NCI-H1436 (cell line): ENCODE measurements at places on chromosomes 12 and 14.

DNA sequence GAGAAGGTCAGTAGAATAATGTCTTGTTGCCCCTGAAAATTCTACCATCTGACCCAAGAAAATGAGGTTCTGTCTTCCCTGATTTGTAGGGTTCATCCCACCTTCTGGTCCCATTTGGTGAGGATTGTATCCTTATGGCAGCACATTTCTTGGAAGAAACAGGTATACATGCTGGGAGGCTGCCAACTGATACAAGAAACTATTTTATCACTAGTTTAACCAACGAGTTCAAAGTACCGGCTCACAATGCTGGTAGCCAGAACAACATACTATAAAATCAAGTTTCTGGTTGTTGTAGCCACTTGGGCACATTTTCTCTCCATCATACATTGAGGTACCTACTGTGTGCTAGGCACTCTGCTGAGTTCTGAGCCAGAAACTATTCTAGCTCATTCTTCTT, 7.1 kb upstream of the KCNH3 start:
- DNase-seq = no peak

DNA sequence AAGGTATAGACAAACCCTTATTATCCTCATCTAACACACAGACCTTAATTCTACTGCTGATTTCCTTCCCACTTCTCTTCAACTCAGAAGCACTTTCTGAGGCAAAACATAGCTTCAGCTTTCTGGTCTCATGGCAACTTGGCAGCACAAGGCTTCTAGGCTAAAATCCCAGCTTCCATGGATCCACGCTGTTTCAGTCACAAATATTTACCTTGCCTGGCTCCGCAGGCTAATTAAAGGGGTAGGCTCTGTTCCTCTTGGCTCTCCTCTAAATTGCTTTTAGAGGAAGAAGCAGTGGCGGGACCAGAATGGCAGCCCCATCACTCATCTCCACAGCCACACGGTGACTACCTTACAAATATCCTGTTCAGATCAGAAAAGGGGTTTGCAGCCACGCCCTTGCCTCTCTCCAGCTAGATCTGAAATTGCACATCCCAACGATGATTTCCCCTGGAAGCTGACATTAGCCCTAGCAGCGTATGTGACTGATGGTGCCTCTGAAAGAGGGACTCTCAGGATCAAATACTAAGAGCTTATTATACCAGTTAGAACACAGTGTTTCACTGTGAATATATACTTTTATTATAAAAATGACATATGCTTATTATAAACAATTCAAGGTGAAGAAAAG, 221.5 kb upstream of the NUDT4 start:
- DNase-seq = no peak

GRCh38 chr14:34229140-34229539, 232.9 kb downstream of the SPTSSA start:
- no peak for DNase-seq

GRCh38 chr14:97618917-97619690, 821.9 kb downstream of the VRK1 start:
- no peak for DNase-seq

DNA sequence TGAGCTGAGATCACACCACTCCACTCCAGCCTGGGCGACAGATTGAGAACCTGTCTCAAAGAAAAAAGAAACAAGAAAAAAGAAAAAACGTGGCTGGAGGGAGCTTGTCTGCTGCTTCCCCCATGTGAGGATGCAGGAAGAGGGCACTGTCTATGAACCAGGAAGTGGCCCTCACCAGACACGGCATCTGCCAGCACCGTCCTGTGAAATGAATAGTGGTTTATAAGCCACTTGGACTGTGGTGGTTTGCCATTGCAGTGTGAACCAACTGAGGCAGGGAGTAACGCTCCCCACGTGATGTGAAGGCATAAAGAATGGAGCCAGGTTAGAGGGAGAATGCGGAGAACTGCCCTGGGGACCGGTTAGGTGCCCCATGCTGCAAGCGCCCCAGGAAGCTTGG, 4.5 kb upstream of the BRF1 start:
- no peak for DNase-seq

GRCh38 chr14:89098254-89098653, 273.8 kb downstream of the TTC8 start:
- DNase-seq = no peak

GRCh38 chr14:64409126-64409920, 21.2 kb downstream of the MTHFD1 start:
- DNase-seq = no peak

DNA sequence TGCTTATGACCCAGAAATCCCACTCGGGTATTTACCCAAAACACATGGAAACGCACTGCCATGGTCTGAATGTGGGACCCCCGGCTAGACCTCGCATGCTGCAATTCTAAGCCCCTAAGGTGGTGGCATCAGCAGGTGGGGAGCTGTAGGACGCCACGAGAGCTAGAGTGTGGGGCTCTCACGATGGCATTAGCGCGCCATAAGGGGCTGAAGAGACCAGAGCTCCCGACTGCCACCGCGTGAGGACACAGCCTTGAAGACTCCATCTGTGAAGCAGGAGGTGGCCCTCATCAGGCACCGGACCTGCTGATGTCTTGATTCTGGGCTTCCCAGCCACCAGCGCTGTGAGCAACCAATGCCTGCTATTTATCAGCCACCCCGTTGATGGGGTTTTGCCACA, 40.3 kb downstream of the RIMBP2 start:
- no peak for DNase-seq

DNA sequence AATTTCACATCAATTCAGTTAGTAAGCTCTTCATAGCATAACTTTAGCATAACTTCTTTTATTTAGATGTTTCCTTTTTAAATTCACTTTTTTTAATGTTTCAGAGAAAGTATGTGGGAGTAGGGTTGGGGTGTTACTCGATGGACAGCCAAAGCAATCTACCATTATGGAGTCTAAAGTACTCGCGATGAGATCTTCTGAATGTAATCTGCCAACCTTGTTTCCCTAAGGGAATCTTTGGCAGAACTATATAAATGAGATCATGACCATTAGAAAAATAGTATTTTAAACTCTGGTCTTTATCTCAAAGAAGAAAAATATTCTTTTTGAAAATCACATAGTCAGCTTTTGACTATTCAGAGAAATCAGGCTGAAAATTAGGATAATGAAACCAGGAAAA, 103.9 kb downstream of the BBS10 start:
- no peak for DNase-seq

DNA sequence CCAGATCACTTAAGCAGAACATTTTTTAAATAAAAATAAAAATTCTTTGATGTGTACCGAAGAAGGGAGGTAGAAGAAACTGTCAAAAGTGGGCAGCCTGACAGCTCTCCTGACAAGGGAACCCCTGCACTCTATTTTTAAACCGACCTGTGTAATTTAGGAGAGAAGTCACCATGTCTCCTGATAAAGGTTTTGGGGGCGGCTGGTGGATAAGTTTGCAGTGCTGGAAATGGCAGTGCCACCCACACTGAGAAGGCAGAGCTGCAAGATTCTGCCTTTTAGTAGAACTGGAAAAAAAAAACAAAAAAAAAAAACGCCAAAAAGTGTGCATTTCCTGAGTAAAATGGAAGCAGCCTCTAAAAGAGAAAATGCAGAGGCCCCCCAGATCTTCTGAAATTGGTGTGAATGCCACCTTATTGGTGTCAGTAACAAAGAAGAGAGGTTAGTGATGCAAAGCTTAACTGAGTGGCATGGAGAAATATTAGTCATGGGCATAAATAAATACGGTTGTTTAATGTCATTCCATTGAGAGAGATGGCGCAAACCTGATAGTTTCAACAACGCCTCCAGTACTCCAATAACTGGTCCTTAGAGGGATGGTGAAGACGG, 24.7 kb downstream of the DUSP6 start:
- DNase-seq = no peak

GRCh38 chr14:53273671-53274072, 120.5 kb upstream of the DDHD1 start:
- no peak for DNase-seq

DNA sequence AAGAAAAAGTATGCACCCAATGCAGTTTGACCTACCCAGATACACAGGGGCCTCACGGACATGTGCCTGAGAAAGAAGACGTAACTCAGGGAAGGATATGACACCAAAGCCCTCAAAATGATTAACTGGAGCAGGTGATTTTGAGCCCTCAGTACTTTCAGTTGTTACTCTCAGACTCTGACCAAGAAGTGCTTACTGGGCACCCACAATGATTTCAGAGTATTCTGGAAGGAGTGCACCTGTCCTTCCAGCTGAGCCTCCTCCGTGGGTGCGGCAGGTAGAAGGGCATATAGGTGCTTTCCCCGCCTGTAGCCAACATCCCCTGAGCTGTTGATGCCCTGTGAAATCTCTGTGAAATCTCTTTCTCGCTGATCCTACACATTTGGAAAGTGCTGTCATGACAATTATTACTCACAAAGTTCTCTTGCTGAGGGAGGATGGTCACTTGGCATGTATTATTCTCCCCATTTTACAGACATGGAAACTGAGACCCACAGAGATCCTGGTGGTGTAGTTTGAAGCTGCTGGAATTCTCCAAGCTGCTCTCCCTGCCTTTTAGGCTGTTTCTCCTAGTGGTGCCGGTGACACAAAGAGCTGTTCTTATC, 154.3 kb upstream of the CCND2 start:
- no peak for DNase-seq

DNA sequence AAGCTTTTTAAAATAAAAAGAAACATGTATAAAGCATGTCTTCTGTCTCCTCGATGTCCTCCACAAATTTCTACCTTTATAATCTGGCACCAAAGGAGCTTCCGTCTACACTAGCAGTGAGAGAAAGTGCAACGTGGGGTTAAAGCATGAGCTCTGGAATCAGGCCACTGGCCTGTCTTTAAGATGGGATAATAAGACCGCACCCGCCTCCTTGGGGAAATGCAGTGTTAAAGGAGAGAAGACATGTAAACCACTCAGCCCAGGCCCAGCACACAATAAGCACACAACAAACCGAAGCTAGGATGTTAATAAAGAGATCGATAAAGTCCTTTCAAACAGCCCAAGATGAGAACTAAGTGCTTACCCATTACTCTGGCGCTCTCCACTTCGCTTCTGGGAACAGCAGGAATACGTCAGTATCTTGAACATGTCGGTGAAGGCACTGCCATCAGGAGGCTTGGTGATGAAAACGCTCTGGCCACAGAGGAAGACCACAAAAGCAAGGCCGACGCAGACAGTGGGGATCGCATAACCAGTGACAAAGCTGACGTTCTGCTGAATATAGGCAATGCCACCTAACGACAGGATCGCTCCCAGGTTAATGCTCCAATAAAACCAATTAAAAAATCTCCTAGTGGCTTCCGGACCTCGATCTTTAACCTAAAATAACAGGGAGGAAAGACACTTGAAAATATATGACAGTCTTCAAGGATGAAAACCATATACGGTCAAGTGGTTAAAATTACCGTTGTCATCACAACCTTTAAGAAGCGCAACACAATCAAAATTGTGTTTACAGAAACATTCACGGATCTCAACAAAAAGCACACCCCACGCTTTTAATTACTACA, 9.1 kb downstream of the SLC15A4 start:
- no peak for DNase-seq

GRCh38 chr12:92064422-92064821, 81.2 kb downstream of the BTG1 start:
- DNase-seq = no peak

DNA sequence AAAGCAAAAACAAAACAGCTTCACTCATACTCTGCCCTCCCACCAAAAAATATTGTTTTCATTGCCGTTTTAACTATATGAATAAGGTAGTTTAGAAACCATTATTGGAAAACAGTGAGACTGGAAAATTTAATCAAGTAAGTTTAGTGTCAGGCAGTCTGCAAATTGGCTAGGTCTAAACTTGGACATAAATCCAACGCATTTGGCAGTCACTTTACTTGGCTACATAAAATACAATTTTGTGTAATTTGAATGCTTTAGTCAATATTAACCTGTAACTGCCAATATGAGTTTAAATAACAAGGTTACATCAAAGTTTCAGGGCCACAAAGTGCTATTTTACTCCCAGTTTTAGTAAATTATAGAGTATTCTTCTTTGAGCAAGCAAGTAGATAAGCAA, 202.3 kb upstream of the SLC38A2 start:
- no peak for DNase-seq
